ENCODE measurements at places on chromosomes 6 and 20.

GRCh38 chr6:13262302-13263230 lies 65.8 kb downstream of the TBC1D7 start:
- DNase-seq, result no peak

- DNase-seq, result no peak
Observed at GRCh38 chr6:81697559-81697958, 54.9 kb downstream of the TENT5A start.

DNA sequence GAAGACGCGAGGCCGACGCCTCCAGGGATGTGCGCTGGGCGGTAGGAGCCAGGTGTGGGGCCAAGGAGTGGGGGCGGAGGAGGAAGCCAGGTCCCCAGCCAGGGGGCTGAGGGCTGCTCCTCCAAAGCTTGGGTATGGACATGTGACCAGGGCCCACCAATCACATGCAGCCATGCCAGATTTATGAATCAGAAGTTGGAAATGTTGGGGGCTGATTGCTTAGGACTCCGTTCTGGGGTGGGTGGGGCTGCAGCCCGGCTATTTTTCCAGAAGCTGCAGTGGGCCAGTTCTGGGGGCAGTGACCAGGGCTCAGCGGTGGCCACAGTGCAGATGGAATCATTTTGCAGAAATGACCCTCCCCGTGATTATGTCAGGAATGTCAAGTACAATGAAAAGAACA lies 96.0 kb downstream of the CEBPB start:
- DNase-seq, result peak; percentile 25

GRCh38 chr6:136069119-136069518 lies 181.0 kb downstream of the MTFR2 start:
- no peak for DNase-seq

DNA sequence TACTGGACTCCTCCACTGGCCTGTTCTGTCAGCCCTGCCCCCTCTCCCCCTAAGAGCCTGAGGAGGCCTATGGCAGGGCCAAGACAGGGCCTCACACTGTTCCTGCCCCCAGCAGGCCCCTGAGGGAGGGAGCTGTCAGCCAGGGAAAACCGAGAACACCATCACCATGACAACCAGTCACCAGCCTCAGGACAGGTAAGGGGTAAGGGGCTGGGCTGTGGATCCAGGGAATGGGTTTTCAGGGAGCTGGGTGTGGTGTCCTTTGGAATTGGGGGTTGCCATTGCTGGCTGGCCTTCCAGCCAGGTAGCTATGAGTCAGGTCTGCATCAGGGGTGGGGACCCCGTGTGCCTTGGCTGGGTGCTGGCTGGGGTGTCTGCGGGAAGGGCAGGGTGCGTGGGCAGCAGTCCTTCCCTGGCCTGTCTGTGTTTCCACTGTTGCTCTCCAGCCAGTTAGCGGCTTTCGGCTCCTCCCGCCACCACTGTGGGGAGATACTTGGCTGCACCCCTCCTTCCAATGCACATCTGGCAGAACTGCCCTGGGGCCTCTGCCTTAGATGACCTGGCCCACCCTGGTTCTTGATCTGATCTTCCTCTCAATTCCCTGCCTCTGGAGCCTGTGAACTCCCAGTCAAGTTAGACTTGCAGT lies 3.9 kb downstream of the SLC29A1 start:
- no peak for DNase-seq

- no peak for DNase-seq
Observed at GRCh38 chr6:137754866-137755265, 112.2 kb upstream of the TNFAIP3 start.

GRCh38 chr6:20893412-20893811 lies 359.2 kb downstream of the CDKAL1 start:
- no peak for DNase-seq

- DNase-seq, result no peak
Observed at GRCh38 chr20:44656448-44656847, 4.9 kb upstream of the ADA start.

DNA sequence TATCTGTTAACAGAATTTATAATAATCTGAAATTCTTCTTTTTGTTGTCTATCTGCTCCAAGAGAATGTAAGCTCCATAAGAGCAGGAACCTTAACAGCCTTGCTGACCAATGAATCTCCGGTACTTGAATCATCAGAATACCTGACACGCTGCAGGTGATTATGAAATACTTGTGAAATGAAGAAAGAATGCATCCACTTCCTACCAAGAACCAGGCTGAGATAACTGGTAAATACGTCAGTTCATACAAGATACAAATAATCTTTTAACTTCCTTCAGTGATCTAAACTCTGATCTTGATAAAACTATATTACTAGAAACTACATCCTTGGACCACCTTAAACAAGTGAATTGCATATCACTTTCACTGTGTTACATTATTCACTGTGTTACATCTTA lies 116.2 kb downstream of the MAP3K5 start:
- DNase-seq, result no peak

GRCh38 chr20:16712511-16712947 lies 17.3 kb upstream of the SNRPB2 start:
- DNase-seq, result no peak

- no peak for DNase-seq
Observed at GRCh38 chr6:164344801-164345291, 930.3 kb downstream of the QKI start.

GRCh38 chr6:15561447-15562199 lies 101.2 kb downstream of the DTNBP1 start:
- no peak for DNase-seq

GRCh38 chr20:57676589-57677583 lies 32.9 kb downstream of the PMEPA1 start:
- no peak for DNase-seq
